ENCODE measurements at places on chromosomes 6 and 20. TPM values are rescaled to one million over a fixed set of nuclear protein-coding genes. Genes with fewer than 3 reads are reported as not detected.

DNA sequence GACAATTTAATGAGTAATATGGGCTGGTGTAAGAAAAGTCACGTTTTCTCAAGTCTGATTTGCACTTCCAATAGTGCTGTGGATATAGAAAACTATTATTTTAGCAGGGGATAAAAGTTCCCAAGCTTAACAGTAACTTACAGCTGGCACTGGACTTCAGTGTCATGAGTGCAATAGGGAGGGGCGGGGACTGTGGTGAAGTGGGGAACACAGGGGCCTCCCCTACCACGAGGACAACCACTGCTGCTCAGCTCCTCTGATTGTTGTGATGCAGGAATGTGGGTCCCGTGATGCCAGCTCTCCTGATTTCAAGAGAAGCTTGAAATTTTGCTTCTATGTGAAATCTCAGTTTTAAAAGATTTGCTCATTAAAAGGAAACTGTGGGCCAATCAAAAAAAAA is 24.0 kb downstream of the SLC13A3 start:
- no peak for DNase-seq

GRCh38 chr6:13194852-13195251 is 133.5 kb downstream of the TBC1D7 start:
- DNase-seq: no peak

Gene CDH4
- 50.9 TPM for total RNA-seq

Gene TXNDC5
- 198 TPM for total RNA-seq

DNA sequence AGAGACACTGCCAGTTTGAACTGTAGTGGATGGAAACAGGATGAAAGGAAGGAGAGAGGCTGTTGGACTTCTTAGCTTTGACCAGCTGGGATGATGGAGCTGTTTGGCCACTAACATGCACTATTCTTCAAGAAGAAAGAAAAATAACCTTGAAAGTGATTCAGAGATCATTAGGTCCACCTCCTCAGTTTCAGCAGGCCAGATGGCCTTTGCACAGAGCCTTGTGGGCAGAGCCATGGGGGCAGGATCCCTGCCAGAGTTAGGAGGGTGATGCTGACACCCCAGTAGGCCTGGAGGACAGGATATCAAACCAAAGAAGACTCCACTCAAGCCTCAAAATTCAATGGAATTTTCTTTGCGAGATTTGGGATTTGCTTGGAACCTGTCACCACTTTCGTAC is 74.5 kb upstream of the TMEM181 start:
- DNase-seq: no peak

DNA sequence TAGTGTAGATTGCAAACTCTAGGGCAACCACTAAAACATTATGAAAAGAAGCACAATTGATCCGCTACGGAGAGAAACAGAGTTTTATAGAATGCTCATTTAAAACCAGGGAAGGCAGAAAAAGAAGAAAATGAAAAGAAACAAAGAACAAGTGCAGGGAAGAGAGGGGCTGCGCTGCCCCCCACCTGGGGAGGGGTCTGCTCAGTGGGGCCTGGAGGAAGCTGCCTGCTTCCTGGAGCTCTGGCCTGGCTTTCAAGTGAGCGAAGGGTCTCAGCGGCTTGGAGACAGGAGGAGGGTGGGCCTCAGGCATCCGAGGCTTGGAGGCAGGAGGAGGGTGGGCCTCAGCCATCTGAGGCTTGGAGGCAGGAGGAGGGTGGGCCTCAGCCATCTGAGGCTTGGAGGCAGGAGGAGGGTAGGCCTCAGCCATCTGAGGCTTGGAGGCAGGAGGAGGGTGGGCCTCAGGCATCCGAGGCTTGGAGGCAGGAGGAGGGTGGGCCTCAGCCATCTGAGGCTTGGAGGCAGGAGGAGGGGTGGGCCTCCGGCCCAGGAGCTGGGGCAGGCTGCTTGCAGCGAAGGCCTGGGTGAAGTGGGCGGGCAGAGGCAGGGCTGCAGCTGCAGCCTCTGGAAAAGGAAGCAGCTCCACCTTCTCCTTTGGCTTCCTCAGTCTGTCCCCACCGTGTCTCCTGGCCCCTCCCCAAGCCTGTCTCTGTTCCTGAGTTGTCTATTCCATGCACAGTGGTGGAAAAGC is 406.3 kb downstream of the TAF4 start:
- DNase-seq: no peak

GRCh38 chr6:28977341-28978132 is 27.6 kb downstream of the ZNF311 start:
- no peak for DNase-seq

Gene JPH2
- total RNA-seq: 2.4 TPM

- peak; percentile 82 for DNase-seq
These were observed 12.8 kb downstream of the RGS17 start for GRCh38 chr6:153117986-153118879.

DNA sequence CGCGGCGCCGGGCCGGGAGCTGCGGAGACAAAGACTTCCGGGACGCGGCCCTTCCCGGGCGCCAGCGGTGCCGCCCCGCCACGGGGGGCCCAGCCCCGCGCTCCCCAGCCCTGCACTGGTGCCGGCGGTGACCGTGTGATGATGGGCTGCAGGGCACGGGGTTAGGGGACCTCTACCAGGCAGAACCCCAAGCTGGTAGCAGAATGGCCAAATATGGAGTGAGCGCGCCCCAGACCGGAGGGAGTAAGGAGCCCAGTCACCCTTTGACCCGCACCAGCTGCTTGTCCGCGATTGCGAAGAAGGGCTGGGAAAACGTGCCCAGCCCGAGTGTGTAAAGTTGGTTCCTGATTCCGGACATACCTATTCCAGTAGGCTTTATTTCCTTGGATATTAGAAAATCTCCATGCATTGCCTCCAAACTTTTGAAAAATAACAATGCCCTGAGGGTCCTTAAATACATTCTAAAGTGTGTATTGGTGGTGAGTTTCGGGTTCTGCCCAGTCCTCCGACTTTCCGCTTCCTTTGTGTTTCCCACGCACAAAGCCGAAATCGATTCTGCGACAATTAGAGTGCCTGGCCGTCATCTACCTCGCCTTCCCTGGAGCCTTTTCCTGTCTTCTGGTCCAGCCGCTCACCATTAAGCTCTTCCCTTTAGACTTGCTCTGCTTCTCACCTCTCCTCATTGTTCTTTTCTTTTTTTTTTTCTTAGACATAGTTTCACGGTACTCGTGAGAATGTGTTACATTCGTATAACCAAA is 1.1 kb downstream of the ABRACL start:
- no peak for DNase-seq

DNA sequence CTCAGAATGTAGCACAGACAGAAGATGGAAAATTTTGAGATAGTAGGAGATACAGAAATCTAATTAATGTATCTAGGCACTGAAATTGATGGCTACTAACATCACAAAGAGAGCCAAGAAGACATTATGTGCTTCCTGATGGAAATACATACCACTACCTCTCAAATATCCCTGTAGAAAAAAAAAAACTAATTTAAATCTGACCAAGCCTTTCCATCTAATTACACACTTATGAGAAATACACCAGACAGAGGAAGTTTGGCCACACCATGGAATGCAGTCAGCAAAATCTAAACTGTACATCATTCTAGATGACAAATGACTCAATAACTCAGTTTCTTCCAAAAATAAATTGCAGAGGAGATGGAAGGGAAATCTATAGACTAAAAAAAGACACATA is 18.9 kb downstream of the VPS52 start:
- no peak for DNase-seq

- no peak for DNase-seq
These were observed 331.5 kb upstream of the MAP3K7 start for GRCh38 chr6:90918361-90918760.

DNA sequence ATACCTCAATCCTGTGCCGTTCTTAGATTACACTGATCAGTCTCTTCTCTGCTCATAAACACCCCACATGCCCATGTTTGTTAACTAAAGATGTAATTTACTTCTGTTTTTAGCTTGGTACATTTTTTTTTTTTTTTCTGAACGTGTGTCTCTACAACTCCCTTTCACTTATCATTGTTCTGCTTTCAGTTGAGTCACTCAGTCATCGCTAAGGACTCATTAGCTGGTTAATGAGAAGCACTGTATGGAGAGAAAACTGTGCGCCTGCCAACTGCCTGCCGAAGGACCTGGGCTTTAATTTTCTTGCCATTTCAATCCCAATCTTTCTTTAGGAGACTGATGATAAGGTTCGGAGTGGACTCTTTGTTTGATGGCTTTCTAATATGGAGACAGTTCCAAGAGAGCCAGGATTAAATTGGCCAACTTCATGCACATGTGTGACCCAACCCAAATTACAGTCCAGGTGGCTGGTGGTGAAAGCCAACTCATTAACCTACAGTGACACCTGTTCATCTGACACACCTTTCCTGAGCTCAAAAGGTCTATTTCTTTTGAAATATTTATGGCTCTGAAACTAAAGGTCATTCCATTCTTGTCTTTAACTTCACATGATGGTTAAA is 334.1 kb downstream of the BCKDHB start:
- DNase-seq: no peak

DNA sequence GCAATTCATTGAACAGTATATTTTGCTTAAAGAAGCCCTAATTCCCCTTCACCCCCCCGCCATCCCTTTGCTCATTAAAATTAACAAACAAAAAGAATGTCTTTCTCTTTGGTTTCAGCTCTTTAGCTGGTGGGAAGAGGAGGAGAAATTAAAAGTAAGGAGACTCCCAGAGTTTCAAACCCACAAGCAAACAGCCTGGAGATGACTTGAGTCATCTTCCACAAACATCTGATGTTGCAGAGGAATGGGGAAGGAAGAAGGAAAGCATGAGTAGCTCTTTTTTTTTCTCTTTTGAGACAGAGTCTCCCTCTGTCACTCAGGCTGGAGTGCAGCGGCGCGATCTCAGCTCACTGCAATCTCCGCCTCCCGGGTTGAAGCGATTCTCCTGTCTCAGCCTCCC is 189.6 kb downstream of the ADAT2 start:
- DNase-seq: no peak

GRCh38 chr20:3398681-3399252 is 8.7 kb downstream of the DNAAF9 start:
- no peak for DNase-seq

DNA sequence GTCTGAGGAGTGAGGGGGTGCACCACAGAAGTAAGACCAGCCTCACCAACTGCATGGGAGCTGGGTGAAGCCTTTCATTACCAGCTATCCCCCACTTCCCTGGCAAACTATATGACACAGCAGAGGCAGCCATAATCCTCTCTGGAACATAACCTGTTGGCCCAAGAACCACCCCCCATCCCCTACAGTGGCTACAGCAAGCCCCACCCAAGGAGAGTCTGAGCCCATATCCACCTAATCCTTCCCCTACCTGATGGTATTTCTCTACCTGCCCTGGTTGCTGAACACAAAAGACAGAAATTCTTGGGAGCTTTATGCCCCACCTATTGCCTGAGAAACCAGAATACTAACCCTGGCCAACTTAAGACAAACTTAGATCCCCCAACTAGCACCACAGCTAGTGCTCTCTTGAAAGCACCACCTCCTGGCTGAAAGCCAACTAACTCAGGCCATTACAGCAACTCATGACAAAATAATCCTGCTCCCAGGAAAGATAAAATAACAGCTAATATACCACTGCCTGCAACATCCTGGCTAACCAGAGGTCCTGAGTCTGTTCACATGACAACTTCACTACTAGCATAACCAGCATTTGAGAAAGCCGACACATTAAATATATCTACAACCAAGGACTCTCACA is 11.2 kb downstream of the RNGTT start:
- no peak for DNase-seq

DNA sequence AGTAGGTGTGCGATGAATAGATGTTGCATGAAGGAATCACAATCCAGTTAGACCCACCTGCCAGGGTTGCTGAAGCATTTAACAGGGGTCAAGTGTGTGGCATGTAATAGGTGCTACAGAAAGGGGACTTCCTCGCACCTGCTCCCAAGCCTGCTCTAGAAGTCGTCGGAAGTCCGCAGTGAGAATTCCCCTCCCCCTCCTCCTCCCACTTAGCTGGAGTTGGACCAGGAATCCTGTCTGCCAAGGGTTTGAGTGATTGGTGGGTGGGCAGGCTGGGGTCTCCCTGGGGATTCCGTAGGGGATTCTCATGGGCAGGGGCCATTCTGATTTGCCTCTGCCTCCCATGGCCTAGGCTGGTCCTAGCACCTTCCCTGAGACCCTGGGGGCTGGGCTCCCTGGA is 10.3 kb downstream of the SCRT2 start:
- DNase-seq: no peak

DNA sequence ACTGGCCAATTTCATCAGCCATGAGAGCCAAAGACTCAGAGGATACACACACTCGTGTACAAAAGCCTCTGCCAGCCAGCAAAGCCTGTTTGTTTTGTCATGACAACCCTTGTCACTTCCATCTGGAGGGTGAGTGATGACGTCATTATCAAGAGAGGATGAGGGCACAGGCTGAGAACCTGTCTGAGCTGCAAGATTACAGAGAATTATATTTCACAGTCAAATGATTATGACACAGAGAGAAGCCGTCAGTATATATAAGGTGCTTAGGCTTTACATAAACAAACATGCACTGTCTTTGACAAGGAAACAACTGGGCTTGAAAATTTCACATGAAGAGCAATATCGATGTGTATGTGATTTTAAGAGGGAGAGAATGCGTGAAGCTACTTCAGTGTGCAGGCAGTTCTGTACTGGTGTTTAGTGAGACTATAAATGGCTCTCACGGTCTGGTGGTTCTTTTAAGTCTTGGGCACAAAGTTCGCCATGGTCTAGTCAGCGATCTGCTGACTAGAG is 36.5 kb upstream of the BCLAF1 start:
- DNase-seq: peak; percentile 23

Gene TMEM14A
- total RNA-seq: 24.7 TPM

DNA sequence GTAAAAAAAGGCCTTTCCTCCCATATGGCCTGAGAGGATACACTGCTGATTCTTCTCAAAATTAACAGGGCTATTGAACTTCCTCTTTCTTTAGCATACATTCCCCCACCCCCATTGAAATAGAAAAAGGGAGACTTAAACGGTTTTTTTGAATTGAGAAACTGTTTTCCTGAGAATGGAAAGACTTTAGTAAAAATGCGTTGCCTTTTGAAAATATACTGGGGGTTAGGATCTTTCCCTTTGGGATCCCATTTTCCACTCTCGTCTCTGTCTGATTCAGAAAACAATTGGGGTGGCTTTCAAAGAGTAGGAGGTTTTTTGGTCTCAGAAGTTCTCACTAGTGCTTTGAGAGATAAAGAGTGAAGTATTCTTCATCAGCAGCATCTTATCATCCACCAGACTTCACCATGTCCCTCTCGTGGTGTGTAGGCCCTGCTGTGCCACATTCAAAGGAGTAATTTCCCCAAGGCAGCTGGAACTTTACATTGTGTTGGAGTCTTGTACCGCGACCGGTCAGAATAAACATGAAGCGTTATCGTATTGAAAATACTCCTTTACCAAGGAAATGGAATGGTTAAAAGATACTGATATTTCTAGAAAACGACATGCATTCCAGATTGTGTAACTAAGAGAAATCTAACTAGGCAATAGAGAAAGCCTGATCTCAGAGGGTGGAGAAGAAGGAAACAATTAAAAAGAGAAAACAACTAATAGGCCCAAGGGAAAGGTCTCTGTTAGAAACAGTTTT is 10.6 kb downstream of the MYB start:
- no peak for DNase-seq

- DNase-seq: no peak
These were observed 21.8 kb upstream of the FOXQ1 start for GRCh38 chr6:1290086-1290485.

Data from kidney epithelial cell (primary cell).